Fibroblast of skin of left biceps (primary cell): ENCODE measurements at places on chromosomes 1 and 21.

DNA sequence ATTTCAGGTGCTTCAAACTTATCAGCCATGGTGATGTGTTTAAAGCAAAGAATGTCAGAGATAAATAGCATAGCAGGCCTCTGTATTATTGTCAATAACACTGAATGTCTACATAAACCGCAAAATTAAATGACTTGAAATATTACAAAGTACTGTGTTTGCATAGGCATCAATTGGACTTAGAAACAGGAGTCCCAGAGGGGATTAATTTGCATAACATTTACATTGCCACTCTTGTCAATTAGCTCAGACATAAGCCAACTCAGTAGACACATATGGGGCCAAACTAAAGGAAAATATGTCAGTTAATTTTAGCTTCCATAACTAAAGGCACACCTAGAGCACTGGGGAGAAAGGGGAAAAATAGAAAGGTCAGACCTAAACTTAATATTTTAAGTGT, 814.5 kb upstream of the NEGR1 start:
- DNase-seq: no peak

GRCh38 chr1:209095627-209096595, 487.6 kb upstream of the CAMK1G start:
- peak; percentile 45 for DNase-seq

DNA sequence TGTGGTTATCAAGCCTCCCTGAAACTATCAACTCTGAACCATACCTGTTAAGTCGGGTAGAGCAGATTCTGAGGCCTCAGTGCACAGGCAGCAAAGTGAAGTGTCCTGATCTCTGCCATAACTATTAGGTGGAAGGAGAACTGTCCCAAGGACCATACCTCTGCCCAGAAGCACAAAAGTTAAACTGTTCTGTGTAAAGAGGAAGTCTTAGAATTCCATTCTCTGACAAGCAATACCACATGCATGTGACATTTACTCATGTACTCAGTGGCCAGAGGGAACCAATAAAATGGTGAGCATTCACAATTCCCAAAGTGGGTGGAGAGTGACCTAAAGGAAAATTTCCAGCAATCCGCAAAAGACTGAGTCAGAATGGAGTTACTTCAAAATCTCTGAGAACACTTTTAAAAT, 61.0 kb downstream of the TOR3A start:
- DNase-seq: peak; percentile 95

DNA sequence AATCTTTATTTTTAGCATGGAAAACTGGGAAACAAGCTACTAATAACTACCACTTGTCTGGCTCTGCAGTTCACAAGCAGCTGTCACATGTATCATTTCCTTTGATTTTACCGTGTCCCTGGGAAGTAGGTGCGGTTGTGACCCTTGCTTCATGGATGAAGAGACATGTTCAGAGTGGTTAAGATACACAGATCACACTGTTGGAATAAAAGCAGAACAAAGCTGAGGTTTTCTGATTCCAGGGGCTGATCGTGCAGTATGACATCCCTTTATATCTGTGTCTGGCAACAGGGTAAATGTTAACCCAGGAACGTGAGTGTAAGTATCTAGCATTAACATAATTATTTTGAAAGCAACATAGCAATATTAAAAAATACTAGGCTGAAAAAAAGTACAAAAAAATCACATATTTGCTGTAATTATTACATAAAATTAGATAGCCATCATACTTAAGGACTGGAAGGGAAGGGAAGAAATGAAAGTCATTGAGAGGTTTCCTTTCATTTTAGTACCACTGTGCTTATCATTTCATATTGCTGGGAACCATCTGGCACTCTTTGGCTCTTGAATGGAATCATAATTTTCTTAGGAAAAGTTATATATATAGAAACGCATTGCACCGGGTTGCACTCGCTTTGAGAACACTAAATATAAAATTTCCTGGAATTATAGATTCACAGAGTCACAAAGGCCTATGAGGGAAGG, 62.8 kb upstream of the PAXBP1 start:
- no peak for DNase-seq

DNA sequence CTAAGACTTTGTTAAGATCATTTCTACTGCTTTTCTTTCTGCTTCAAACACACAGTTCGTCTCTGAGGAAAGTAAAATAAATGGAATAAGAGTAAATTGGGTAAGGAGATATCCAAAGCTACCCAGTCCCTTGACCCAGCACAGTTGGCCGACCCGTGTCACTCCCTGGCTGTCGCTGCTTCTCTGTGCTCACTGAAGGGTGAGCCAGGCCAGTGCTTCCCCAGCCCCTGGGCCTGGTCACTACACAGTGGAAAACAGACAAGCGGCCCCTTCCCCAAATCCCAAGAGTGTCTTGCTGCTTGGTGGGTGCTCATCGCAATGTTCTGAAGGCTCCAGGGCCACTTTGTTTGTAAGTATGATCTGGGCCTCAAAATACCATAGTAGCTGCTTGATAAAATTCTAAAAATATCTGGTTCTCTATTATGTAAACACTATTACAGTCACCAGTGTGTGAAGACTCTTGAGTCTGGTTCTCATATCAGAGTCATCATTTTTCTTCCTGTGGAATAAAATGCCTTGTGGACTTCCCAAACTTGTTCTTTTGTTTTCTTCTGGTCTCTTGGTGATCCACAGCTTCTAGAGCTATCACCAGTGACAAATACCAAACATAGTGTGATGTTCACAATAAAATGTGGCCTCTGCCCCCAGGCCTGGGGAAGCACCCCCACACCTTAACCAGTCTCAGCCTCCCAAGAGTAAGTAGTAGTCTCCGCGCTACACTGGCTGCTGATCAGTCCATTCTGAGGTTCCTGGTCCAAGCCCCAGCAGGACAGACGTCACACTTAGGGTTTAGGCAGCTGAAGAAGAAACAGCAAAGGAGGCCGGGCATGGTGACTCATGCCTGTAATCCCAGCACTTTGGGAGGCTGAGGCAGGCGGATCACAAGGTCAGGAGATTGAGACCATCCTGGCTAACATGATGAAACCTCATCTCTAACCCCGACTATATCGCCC, 106.2 kb downstream of the DHRS3 start:
- no peak for DNase-seq

DNA sequence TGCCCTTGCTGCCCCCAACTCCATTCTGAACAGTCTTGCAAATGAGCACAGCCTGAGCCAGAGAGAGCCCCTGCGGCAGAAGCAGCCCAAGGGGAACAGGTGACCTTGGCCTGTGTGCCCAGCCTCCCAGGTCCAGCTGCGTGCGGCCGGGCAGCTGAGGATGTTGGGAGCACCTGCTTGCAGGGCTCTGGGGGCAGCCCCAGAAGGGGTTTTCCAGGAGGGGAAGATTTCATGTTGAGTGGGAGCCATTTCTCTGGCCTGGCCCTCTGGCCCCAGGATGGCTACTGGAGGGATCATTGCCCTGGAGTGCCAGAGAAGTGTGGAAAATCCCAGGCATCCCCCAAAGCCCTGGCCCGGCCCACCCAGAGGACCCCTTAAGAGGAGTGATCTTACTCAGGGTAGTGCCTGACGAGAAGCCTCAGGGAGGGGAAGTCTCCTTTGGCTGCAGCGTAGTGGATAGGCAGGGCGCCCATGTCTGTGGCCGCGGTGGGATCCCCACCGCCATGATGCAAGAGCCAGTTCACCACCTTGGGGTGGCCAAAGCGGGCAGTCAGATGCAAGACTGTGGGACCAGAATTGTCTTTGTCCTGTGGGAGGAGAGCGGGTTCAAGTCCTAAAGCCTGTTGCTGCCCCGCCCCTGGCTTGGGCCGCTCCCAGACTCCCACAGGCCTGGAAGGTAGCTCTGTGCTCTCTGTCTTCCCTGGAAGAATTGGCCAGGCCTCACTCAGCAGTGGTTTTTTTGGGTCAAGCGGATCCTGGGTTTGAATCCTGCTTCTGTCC, 20.6 kb upstream of the RNU1-4 start:
- DNase-seq: no peak

- DNase-seq: no peak
Observed at GRCh38 chr1:67618285-67619018, 66.5 kb upstream of the GADD45A start.

- DNase-seq: no peak
Observed at GRCh38 chr1:20873311-20873710, 86.2 kb upstream of the HP1BP3 start.

GRCh38 chr1:94012708-94013366, 103.6 kb upstream of the GCLM start:
- DNase-seq: no peak

DNA sequence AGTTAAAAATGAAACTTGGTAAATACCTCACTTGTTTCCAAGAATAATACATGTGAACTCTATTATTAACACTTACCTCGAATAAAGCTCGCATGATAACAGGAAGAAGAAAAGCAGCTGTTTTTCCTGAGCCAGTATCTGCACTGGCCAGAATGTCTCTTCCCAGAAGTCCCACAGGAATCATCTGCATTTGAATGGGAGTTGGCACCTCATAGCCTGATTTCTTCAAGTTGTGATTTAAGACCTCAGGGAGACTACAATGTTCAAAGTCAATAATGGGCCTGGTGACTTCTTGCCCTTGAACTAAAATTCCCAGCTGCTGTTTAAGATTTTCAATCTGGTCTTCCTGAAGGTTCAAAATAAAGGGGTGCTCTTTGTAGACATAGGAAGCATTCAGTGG, 3.8 kb downstream of the DDX59 start:
- peak; percentile 7 for DNase-seq

DNA sequence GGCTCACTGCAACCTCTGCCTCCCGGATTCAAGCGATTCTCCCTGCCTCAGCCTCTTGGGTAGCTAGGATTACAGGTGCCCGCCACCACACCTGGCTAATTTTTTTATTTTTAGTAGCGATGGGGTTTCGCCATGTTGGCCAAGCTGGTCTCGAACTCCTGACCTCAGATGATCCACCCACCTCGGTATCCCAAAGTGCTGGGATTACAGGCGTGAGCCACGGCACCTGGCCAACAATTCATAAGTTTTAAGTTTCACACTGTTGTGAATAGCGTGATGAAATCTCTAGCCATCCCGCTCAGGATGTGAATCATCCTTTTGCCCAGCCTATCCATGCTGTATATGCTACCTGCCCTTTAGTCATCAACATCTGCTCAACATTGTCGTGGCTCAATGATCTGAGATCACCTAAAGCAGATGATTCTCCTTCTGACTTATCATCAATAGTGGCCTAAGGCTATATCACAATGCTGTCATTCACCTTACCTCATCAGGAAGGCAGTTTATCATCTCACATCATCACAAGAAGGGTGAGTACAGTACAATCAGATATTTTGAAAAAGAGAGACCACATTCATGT, 2.6 kb downstream of the PFDN2 start:
- peak; percentile 49 for DNase-seq

DNA sequence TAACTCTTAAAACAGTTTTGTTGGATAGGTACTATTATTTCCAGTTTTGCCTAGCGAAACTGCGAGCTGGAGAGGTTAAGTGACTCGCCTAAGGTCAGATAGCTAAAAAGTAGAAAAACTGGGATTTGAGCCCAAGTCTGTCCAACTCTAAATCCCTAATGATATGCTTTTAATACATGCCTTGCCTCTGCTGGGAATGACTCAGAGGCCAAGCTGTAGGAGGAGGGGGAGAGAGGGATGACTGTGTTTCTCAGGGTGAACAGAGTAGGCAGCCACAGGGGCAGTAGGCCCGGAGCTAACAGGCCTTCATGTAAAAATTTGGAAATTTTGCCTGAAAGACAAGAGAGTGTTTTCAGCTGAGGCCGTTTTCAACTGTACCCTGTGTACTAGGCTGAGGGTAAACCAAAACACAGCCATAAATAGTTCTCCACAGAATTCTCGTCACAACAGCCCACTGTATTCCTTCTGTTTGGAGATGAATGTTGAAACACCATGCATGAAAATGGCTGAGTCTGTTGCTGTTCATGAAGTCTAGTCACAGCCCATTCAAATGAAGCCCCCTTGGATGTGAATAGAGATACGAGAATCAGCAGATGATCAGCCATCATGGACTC, 107.5 kb upstream of the HOOK1 start:
- peak; percentile 92 for DNase-seq

- no peak for DNase-seq
Observed at GRCh38 chr1:80155371-80155770, 1148.8 kb upstream of the ADGRL4 start.

DNA sequence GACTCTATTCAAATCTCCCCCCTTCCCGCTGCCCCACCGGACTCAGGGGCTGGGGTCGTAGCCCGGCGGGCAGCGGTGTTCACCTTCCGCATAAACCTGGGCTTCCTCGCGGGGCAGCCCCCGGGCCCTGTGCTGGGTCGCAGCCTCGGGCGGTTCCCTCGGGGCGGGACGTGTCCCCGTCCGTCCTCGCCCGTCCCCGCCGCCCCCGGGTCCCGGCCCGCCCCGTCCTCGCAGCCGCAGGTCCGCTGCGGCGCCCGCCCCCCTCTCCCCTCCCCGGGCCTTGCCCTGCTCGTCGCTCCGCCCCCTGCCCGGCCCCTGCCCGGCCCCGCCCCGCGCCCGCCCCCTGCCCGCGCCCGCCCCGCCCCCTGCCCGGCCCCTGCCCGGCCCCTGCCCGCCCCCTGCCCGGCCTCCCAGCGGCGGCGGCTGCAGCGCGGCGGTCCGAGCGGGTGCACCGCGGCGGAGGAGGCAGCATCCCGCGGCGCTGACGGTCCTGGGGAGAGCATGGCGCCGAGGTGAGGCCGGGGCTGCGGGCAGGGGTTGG, at the start of gene COL18A1:
Gene COL18A1 (plus strand): TSS at position 436 of the 541 bp plus-strand sequence. CDS start 66 bp downstream, at position 502.
- DNase-seq: no peak

DNA sequence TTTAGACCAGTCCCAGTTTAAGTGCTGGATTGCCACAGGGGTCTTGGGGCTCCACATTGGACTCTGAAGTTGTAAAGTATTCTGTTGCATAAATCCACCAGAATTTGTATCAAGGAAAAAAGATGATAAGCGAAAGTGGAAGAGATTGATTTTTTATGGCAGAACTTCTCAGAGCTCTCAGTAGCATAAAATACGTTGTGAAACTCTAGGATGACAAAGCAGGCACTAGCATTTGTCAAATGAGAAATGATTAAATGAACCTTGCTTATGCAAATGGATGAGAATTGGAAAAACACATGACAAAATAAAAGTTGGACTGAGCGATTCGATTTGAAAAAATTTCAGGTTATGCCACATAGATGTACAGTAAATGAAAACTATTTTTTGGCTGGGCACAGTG, 253.8 kb upstream of the RAB4A start:
- no peak for DNase-seq

DNA sequence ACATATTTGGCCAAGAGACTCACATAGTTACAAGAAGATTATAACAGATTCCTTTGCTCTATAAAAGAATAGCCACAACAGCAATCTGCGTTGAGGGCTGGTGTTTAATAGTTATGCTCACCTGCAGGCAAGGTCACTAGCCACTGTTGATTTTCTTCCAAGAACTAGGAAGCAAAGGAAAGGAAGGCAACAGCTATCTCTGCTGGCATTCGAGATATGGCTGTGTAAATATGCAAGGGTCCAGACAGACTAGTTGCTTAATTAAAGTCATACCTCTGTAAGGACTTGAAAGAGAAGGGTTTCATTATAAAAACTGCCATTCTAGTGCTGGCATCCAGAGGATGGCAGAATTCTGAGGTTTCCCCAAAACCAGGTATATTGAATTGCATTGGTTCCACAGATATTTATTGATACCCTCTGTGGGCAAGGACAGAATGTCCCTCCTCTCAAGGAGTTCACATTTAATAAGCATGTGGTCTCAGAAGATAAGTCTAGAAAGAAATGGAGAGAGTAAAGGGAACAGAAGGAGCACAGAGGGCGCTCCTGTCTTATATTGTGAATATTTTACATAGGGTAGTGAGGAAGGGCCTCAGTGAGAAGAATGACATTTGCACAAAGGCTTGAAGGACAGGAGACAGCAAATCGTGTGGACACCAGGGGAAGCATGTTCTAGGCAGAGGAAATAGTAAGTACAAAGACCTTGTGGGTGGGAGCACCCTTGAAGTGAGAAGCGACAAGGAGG, 23.6 kb upstream of the PLEKHA6 start:
- DNase-seq: no peak
